NCI-H748 treated with DMSO at 0.1 percent for 48 hours (cell line): ENCODE measurements at places on chromosomes 16 and 17.

DNA sequence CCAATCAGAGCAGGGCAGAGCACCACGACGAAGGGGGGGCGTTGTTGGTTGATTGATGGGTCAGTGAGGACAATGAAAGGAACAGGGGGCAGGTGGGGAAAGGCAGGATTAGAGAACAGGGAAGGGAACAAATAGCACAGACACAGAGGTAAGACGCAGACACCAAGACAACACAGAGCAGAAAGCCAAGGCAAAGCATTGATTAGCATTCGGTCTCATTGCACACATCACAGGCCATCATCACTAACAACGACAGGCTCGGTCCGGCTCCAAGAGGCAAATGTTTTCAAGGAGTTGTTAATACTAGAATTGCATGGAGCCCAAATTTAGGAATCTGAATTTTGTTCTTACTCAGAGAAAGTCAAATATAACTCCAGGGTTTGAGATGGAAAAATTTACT lies 34.6 kb upstream of the TRAP1 start:
- DNase-seq: no peak

- no peak for DNase-seq
Measured at GRCh38 chr16:86319585-86320236, 190.6 kb upstream of the FOXF1 start.

GRCh38 chr17:69478916-69479315 lies 64.4 kb downstream of the MAP2K6 start:
- DNase-seq: no peak

DNA sequence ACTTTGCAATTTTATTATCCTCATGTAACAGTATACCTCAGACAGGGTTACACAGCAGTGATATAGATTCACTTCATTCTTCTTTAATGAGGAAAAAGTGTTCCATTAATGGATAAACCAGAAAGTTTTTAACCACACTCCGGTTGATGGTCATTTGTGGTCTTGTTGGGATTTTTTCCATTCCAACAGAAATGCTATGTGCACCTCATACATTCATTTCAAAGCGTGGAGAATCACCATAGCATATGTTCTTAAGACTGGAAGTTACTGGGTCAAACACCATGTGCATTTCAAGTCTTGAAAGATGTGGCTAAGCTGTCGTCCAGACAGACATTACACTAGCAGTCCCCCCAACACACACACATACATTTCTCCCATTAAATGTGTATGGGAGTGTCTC lies 245.8 kb upstream of the CDH5 start:
- DNase-seq: no peak

GRCh38 chr17:8857919-8858318 lies 9.6 kb downstream of the PIK3R6 start:
- peak; percentile 32 for DNase-seq

GRCh38 chr17:70521821-70522256 lies 352.5 kb downstream of the KCNJ2 start:
- peak; percentile 56 for DNase-seq

DNA sequence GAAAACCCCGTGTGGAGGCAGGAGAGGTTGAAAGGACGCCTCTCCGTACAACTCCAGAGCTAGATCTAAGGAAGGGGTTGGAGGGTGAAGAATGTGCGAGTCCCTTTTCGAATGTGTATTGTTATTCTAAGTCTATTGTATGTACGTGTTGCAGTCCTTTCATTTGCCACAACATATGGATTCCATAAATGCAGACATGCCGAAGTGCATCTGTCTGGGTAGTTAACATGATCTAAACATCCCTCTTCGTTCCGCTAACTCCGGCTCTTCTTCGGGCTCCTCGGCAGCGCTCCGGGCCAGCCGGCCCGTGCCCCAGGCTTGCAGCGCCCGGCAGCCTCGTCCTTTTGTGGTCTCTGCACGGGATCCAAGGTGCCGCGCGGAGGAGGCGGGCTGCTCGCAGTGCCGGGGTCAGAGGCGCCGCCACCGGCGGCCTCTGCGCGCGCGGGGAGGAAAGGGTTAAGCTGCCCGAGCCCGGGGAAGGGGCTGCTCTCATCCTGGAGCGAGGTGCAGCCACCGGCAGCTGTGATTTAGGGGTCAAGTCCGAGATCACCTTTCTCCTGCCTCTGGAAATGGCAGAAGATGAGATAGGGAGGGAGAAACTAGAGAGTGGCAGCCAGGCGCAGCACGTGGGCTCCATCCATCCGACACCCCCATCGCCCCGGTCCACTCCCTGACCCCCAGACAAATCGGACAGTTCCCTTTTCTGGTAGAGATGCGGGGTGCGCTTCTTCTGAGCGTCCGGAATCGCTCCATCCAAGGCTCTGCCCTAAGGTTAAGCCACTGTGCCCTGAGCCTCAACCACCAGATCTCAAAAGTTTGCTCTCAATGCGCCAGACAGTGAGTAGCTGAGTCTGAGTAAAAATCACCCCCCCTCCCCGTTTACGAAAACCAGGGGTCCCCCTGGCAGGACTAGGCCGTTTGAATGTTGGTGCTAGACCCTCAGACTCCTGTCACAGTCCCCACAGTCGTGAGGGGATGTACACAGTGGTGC lies 15.1 kb upstream of the ZFHX3 start:
- DNase-seq: no peak

DNA sequence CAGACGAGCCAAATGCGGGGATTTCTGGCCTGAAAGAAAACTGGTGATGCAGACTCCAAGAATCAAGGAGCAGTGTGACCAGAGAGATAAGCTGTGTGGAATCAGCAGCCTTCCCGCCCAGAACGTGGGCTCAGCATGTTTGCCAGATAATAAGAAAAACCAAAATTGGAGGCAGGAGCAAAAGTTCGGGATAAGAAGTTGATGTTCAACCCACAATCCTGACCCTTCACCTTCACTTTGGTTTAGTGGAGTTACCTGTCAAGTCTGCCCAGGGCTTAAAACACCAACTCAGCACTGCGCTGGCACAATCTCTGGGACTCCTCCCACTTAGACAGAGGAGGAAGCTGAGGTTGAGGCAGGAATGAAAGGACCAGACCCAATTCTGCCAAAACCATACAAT lies 3.1 kb downstream of the SLC43A2 start:
- DNase-seq: no peak

DNA sequence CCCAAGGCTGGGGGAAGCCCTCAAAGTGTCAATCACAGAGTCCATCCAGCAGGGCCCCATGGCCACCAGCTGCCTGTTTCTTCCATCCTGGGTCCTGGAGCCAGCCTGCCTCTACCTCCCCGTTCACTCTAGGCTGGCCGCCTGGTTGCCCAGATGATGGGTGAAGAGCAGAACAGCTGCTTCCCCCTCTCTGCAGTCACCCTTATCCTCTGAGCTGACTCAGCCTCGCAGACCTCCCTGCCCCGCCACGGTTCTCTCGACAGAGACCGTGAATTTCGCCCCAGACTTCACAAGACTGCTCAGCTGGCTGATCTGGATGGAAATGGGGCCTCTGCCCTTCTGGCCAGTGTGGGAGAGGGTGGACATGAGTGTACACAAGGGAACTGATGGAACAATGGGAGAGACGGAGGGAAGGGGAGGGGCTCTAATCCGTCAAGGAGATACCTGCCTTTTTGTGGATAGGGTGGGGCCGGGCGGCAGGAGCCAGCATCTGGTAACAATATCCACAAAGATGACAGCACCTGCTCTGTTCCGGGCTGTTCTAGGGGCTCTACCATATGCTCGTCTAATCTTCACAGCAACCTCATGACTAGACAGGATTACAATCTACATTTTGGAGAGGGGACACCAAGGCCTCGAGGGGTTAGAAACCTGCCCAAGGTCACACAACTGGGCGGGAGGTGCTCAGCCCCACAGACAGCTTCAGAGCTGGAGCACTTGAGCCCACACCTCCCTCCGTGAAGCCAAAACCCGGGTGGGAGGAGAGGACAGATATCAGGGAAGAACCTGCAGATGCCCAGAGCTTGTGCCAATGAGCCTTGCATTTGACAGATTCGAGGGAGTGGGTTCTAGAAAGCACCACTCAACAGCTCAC lies 136.0 kb downstream of the SDK2 start:
- DNase-seq: peak; percentile 44

DNA sequence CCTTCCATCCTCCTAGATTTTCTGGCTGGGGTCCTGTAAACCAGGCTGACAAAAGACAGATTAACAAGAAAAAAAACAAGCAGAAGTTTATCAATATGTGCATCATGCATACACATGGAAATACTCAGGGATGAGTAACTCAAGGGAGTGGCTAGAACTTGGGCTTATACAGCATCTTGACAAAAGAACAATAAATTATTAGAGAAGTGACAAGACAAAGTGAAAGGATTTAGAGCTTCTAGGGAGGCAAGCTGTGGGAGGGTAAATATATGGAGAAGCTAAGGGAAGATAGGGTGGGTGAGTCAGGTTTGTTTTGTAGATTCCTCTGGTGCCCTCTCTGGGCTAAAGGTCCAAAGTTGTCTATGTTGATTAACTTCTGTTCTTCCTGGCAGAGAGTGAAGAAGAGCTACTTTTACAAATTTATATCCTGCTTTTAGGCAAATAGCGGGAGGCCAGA lies 48.0 kb upstream of the NDRG4 start:
- no peak for DNase-seq

DNA sequence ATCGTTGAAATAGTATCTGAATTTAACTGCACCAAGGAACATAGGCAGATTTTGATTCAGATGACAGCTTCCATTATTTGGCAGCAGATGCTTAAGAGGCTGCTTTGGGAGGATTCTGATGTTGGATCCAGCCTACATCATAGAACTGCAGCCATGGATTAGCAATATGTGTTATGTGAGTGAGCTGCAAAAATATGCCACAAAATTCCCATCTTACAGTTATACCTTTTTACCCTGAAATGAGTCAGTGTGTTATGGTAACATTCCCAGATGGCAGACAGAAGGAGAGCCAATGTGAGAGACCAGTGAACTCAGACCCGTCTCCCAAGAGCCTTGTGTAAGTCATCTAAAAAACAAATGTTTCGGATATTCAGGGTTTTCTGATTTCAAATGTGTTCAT lies 206.1 kb downstream of the CDH13 start:
- DNase-seq: no peak

- no peak for DNase-seq
Measured at GRCh38 chr17:4544951-4545216, 10.3 kb downstream of the MYBBP1A start.

DNA sequence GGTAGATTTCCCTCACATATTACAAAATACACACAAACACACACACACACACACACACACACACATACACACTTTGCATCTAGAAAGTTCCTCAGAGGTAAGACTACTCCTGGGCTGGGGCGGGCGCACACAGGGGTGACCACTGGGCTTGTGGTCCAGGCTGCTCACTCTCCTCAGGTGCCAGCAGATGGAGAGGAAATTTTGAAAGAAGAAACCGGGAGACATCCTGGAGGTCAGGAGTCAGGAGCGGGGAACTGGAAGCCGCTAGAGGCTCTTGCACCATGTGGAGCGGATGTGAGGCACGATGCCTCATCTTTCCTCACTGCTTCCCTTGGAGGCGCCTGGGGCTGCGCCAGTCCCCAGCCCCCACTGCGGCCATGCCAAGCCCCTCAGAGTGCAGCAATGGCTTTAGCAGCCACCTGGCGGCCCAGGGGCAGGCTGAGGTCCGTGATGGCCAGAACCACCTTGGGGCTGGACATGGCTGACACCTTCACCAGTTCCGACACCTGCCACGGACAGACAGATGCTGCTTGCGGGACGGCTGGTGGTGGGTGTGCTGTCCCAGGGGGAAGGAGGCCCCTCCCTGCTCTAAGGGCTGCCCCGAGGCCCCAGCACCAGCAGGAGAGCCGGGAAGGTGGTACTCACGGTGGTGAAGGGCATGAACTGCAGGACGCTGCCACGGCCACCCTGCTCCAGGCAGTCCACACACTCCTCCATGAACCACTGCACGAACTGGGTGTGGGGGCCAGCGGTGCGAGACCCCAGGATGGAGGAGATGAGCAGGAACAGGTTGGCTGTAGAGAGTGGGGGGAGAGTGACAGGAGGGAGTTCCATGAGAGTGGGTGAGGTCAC lies 4.1 kb downstream of the CSF3 start:
- no peak for DNase-seq

- DNase-seq: no peak
Measured at GRCh38 chr16:88681709-88682451, 4.4 kb downstream of the SNAI3 start.

- DNase-seq: no peak
Measured at GRCh38 chr17:76025294-76025693, 1.8 kb downstream of the EVPL start.

DNA sequence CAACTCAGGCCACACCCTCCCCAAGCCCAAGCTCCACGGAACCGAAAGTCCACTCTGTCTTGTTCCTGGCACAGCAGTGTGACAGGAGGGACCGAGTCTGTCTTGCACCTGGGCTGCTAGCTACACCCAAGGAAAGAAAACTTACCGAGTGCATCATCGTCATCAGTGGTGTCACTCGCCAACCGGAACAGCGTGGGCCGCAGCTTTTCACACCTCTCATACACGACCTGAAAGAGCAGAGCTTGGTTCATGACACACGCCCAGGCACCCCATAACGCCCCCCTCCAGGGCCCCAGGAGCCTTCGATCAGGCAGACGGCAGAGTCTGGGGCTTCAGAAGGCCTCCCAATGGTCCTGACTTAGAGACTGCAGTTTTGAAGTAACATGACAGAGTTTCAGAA lies 27.5 kb downstream of the GGA2 start:
- DNase-seq: no peak

GRCh38 chr16:8674413-8675022 lies at the start of gene ABAT:
ABAT (plus strand) TSS chr16:8674617; CDS start chr16:8735740, 61,123 bp downstream.
- DNase-seq: peak; percentile 12

GRCh38 chr17:57341611-57342540 lies 85.6 kb downstream of the MSI2 start:
- no peak for DNase-seq

- DNase-seq: no peak
Measured at GRCh38 chr17:52105591-52105990, 52.9 kb downstream of the CA10 start.

- no peak for DNase-seq
Measured at GRCh38 chr17:58060596-58061191, 22.5 kb upstream of the DYNLL2 start.

GRCh38 chr16:4426722-4427372 lies 1.2 kb downstream of the DNAJA3 start:
- DNase-seq: no peak

- no peak for DNase-seq
Measured at GRCh38 chr16:57618296-57619132, 9.9 kb upstream of the ADGRG1 start.

DNA sequence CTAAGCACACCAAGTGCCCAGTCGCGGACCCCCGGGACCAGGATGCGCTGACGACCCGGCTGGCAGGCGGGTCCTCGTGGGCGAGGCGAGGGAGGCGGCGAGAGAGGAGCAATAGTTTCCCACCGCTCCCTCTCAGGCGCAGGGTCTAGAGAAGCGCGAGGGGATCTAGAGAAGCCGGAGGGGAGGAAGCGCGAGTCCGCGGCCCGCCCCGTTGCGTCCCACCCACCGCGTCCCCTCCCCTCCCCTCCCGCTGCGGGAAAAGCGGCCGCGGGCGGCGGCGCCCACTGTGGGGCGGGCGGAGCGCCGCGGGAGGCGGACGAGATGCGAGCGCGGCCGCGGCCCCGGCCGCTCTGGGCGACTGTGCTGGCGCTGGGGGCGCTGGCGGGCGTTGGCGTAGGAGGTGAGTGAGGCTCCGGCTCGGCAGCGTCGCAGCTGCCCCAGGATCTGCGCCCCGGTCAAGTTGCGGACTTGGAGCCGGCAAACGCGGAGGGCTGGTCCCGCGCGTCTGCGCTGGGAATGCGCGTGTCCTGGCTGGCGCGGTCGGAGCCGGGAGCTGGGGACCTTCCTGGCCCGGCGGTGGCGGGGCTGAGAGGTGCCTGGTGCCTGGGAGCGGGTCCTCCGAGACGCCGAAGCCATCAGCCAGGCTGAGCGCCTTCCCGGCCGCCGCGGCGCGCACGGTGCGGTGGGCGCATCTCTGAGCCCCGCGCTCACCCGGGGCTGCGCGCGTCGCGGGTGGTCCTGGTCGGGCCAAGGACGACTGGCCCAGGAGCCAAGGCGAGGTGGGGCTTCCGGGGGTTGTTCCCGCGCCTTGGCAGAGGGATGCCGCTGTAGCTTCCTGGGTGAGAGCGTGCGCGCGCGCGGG lies at the start of gene ITGB3:
TSS of gene ITGB3 (plus strand) at position 287 of the 862 bp plus-strand sequence. CDS start at position 322, 35 bp downstream.
- peak; percentile 10 for DNase-seq
